MCF 10A (cell line): ENCODE measurements at places on chromosomes 6 and 20.

DNA sequence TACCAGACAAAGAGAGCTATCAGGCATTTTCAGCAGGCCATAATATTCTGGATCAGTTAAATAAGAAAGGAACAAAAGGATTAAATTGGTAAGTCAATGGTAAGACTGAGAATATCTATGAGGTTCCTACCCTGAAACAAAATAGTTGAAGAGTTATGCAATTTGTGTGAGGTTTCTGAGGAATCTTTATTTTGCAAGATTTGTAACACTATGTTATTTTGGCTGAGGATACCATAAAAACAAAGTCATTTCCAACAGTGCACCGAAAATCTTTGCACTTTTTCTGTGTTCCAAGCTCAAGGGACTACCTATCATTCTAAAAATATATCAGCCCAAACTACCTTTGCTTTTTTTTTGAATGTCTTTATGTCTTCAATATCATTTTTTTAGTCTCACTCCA, 383.3 kb upstream of the CITED2 start:
- peak; percentile 43 for DNase-seq

DNA sequence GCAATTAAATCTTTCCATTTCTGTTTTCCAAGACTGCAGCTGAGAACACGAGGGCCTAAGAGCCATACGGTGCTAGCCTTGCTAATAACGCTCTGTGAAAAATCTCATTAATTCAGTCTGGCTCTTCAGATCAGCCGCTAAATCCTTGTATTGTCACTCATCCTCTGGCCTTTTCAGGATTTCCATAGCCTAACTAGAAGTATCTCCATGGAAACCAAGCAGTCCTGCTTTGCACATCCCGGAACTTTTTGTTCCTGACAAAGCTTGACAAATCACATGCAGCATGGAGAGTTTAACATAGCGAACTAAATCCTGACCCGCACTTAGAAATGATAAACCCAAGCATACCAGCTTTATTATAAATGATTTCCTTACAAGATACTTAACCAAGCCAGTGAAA, 383.7 kb downstream of the CD83 start:
- no peak for DNase-seq

- DNase-seq: no peak
Measured at GRCh38 chr20:2289475-2289874, 6.3 kb upstream of the TGM3 start.

GRCh38 chr6:123520217-123520616, 116.5 kb downstream of the TRDN start:
- no peak for DNase-seq

DNA sequence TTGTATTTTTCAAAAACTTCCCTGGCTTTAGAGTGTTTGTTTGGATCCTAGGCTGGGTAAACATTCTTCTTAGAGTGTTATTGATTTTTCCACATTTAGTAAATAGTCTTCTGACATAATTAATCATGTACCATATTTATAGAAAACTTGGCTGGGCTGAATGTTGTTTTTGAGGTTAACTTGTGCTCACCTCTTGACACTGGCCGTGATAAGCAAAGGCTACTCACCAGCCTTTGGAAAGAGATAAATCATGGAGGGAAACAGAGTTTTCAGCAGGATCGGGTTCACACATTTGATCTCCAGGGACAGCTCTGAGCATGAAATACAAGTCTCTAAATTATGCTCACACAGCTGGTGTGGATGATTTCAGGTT, 6.2 kb upstream of the CD93 start:
- DNase-seq: no peak

- no peak for DNase-seq
Measured at GRCh38 chr6:77633471-77633870, 19.4 kb upstream of the MEI4 start.

- DNase-seq: peak; percentile 16
Measured at GRCh38 chr20:15992564-15992963, 580.7 kb downstream of the KIF16B start.

- DNase-seq: no peak
Measured at GRCh38 chr6:163965426-163966348, 551.2 kb downstream of the QKI start.

- DNase-seq: no peak
Measured at GRCh38 chr6:94955156-94955555, 622.2 kb upstream of the MANEA start.

- DNase-seq: no peak
Measured at GRCh38 chr6:33787346-33787953, 1.5 kb downstream of the LEMD2 start.

DNA sequence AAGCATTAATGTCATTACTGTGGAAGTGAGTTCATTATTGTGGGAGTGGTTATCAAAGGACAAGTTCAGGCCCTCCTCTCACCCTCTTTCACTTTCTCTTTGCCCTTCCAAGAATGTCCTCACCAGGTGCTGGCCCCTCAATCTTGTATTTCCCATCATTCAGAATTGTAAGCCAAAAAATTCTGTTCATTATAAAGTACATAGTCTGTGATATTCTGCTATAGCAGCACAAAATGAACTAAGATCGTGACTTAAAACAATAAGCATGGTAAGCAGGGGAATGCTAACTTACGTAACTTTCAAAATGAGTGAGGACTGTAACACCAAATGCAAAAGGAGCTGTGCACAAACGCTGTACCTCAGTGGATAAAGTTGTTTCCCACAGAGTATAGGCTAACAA, 515.7 kb upstream of the BTBD3 start:
- no peak for DNase-seq

- DNase-seq: no peak
Measured at GRCh38 chr6:14456941-14457340, 339.4 kb downstream of the CD83 start.

DNA sequence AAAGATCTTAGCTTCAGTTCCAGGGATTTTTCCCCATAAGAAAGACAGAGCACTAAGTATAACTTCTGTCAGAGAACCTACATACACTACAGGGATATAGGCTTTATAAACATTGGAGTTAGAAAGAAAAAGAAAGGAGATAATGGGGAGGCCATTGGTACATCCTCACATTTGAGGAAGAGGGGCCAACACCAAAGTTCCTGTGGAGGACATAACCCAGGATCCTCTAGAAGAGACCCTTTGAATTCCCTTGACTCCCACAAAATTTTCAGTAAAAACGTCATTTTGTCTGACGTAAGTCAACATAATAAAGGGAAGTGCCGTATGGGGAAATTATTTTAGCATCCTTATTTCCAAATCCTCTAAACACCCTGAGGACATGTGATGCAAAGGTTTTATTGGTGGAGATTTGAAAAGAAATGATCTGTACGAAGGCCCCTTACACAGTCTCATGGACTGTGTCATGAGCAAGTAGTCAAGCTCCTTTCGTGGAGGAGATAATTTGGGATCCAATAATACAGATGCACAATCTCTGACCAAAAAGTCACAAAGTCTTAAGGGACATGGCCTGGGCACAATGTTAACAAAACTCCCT, 33.2 kb downstream of the HLA-DRA start:
- no peak for DNase-seq

DNA sequence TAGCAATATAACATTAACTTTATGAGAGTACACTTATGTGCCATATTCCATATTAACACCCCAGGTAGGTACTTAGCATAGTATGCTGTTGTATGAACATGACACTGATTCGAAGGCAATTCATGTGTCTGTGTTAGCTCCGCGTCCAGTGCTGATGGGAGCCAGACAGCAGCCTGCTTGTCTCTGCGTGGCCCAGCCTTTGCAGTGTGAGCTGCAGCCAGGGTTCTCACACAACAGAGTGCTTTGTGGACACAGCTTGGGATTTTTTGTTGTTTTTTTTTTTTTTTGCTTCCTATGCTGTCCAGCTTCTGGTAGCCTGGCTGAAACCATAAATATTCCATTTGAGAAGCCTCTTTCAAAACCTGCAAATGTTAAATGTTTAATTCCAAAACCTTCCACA, 350.9 kb downstream of the SMOC2 start:
- DNase-seq: no peak

DNA sequence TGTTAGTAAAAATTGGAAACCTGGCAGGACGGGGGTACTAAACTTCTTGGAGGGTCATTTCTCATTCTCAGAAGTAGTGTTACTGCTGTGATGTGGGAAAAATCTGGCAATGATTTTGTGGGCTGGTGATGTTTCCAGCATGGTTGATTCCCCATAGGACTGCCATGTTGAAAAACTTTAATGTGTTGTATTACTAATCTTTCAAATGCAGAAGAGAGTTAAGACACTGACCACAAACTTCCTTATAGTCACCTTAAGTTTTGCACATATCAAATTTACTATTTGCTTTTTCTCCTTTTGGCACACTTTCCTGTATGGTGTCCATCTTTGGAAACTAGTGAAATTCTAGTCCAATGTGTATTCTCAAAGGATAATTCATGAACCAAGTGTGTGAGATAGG, 236.2 kb upstream of the TAB2 start:
- DNase-seq: no peak

GRCh38 chr6:84282550-84282949, 55.1 kb upstream of the CEP162 start:
- DNase-seq: peak; percentile 60

- DNase-seq: no peak
Measured at GRCh38 chr6:164628302-164628931, 681.0 kb downstream of the C6orf118 start.

- DNase-seq: no peak
Measured at GRCh38 chr6:26318459-26319404, 46.3 kb upstream of the BTN3A2 start.

GRCh38 chr6:44234101-44235025, 11.0 kb downstream of the SLC29A1 start:
- peak; percentile 74 for DNase-seq

- DNase-seq: no peak
Measured at GRCh38 chr20:61430228-61430624, 178.2 kb downstream of the CDH4 start.

- no peak for DNase-seq
Measured at GRCh38 chr6:118746145-118746824, 94.9 kb upstream of the CEP85L start.

GRCh38 chr6:150150821-150151646, 8.2 kb downstream of the PPP1R14C start:
- no peak for DNase-seq

GRCh38 chr6:167817729-167818128, 9.0 kb upstream of the AFDN start:
- DNase-seq: peak; percentile 24

GRCh38 chr20:35040646-35041045, 52.0 kb downstream of the TRPC4AP start:
- DNase-seq: no peak
